Testis (tissue), 5 donors: ENCODE measurements at places on chromosomes 16 and 17.

DNA sequence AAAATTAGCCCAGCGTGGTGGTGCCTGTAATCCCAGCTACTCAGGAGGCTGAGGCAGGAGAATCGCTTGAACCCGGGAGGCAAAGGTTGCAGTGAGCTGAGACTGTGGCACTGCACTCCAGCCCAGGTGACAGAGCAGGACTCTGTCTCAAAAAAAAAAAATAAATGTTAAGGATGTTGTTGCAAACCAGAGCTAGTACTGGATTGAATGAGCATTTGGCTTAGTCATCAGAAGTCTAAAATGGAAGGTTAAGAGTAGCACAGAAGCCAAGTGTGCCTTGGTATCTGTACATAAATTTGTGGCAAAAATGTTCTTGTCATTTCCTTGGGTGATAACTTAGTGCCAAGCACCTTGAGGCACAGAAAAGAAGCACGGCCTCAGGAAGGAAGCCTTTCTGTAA is 50.6 kb upstream of the MED9 start:
- no peak for DNase-seq

DNA sequence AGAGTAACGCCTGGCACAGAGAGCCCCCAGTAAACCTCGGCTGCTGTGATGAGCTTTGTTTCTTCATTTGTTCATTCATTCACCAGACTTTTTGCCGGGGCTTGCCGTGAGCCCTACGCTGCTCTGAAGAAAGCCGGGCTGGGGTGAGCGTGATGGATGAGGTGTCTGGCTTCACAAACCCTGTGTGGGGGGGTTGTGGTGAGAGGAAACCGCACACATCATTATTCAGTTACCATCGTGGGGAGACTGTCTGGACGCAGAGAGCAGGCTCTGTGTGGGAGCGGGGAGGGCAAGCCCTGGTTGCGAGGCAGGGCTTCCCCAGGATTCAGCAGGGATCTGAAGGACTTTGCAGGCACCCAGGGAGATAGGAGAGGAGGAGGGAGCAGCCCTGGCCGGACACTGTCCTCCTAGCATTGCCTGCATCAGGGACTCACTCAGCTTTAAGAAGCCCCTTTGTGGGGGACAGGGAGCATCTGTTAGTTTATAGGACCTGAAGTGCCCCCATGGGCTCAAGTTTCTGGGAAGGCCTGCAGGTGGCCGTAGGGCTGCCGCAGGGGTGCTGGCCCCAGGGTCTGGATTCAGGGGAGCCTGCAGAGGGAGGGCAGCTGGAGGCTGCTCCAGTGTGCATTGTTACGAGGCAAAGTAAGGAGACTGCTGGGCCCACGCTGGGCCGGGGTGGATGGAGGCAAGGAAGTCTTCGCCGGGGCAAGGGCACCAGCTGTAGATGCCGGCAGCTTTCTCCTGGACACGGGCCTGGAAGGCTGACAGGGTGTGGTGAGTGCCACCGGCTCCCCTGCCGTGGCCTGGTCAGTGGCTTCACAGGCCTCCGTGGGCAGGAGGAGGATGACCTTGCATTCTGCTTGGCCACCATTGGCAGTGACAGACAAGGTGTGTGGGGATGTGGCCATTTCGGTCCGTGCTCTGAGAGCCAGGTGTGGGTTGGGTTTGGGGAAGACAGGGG is 334.5 kb downstream of the SEC14L1 start:
- no peak for DNase-seq

- DNase-seq: no peak
These were observed 990 bp downstream of the DOK4 start for GRCh38 chr16:57485091-57485915.

- no peak for DNase-seq
These were observed 23.0 kb upstream of the TNS4 start for GRCh38 chr17:40524243-40524965.

DNA sequence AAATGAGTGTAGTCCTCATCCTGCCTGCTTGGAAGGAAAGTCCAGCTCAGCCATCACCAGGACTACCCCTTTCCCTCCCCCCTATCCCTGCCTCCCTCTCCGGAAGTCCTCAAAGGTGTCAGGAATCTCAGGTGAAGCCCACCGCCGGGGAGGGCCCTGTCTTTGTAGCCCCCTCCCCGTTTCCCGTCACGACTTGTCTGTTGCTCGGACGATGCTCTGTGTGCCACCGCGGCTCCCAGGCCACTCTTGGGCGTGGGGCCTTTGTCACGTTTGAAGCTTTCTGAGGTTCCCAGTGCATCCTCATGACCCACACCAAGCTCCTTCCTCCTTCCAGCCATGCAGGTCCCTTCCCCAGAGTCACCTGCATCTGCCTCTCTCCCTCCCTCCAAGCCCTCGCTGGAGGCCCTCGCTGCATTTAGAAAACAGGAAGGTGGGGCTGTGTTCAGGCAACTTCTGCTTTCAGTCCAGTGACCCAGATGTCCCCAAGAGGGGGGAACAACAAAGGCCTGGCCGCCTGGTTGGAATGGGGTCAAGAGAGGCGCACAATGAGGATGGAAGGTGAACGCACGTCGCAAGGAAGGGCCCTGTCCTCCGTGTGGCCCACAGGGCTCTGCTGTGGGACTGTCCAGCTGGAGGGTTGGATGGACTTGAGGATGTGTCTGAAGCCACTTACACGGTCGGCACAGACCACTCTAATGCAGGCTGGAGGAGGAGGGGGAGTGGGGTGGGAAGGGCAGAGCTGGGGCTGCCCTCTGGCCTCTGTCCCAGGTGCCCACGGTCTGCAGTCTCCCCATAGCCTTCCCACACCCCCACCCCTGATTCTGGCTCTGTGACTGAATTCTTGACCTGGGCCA is 59.9 kb downstream of the OR1D5 start:
- DNase-seq: no peak

GRCh38 chr17:8875436-8875835 is 8.0 kb upstream of the PIK3R6 start:
- DNase-seq: no peak

DNA sequence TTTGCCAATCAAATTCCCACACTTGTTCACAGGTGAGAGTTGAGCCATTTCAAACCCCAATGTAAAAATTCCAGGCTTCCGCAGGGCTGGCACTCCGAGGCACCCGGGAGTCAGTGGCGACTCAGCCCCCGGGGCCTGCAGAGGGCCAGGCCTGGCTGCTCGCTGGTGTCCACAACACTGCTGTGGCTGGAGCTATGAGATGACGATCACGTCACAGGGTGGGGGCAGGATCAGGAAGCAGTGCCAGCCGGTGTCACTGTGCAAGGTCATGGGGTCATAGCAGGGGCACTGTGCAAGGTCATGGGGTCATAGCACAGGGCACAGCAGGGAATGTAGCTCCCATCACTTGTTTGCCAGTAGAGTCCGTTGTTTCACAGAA is 7.8 kb downstream of the VPS4A start:
- no peak for DNase-seq

GRCh38 chr16:57422026-57422944 is 17.7 kb downstream of the CCL17 start:
- DNase-seq: peak; percentile 65

- DNase-seq: no peak
These were observed 6.1 kb downstream of the KRT23 start for GRCh38 chr17:40931311-40931710.

GRCh38 chr16:78463591-78463990 is 364.1 kb downstream of the WWOX start:
- no peak for DNase-seq
